ENCODE measurements at places on chromosomes 7 and 10.

DNA sequence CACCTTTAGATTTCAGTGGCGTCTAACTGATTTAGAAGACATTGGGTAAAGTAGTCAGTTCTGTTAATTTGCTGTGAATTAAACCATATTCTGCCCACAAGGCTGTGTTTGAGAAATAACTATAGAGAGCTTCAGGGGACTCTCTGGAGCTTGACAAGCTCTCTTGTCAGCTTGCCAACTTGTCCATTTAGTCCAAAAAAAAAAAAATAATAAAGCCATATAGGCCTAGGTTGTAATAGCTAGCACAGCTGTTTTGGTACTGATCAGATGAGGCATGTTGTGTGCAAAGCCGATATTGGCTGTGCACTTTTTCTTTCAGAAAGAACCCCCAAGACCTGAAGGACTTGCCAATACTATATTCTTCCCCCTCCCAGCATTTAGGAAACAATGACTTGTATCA, 20.2 kb upstream of the ZNF282 start:
- DNase-seq: no peak

- no peak for DNase-seq
These were observed 102.0 kb downstream of the HIF1AN start for GRCh38 chr10:100637785-100638184.

DNA sequence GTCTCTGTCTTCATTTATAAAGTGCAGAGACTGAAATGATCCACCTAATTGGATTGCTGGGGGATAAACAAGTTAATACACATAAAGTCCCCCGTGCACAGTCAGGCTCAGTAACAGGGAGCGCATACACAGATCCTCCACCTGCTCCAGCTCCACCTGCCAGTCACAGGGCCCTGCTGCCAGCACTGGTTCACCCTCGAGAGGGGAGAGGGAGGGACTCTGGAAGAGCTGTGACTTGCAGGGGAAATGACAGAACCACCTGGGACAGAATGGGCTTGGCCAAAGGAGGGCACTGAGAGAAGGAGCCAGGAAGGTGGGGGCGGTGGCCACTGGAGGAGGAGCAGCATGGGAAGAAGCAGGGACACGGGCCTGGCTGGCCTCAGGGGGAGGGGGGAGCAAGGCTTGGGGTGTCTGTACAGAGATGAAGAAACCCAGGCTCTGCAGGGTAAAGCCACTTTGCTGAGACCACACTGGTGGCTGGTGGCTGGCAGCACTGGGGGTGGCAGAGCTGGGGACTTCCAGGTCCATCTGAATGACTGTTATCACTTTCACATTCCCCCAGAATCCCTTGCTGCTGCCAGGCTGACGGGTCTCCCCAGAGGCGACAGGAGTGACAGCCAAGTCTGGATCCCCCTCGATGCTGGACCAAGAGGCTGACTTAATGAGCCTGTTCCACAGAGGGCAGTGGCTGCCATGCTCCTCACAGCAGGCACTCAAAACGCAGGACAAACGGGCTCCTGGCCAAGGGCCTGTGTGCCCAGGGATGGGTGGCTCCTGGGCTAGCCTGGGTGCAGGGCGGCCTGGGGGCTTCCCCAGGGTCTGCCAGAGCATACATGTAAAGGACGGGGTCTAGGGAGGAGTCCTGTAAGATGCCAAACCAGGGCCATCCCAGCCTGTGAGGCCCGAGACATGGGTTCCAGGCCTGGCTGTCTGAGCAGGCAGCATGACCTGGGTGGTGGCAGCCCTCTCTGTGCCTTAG, 151.1 kb downstream of the SH3PXD2A start:
- no peak for DNase-seq

GRCh38 chr10:117967149-117967650, 79.5 kb downstream of the RAB11FIP2 start:
- no peak for DNase-seq

DNA sequence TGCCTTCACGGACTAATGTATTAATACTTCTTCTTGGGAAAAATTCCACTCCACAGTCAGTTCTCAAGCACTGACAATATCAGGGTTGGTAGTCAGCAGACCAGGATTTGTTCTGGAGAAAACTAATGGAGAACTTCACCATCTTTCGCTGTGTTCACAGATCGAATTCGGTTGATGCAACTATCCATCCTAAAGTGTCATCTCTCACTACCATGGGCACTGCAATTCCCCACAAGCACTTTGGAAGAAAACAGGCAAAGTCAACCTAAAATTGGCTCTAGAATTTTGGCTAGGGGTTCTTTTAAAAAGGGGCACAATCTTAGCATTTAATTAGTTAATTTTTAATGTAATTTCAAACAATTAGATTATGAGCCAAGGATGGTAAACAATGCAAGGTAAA, 164.4 kb downstream of the HGF start:
- DNase-seq: no peak

DNA sequence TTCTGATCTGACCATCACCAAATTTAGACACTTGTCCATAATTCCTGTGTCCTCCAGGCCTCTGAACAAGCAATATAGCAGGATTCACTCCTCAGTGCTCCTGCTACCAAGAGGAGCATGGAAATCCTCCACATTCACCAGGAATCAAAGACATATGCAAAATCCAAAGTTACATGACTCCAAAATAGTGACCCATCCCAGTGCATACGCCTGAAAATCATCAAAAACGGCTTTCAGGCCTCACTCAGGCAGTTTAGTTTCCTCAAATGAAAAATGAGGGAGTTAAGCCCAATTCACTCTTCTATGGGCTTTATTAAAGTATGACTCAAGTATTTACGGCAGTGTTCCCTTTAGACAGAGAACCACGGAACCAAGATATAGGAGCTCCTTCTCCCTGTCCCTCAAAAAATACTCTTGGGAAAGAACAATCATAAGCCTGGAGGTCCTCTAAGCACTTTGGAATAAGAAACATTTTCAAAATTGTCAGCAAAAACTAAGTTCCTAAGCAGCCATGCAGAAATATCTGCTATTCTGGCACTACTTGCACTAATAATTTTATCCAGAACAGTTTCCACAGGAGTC, 240.7 kb downstream of the PARD3 start:
- DNase-seq: no peak

DNA sequence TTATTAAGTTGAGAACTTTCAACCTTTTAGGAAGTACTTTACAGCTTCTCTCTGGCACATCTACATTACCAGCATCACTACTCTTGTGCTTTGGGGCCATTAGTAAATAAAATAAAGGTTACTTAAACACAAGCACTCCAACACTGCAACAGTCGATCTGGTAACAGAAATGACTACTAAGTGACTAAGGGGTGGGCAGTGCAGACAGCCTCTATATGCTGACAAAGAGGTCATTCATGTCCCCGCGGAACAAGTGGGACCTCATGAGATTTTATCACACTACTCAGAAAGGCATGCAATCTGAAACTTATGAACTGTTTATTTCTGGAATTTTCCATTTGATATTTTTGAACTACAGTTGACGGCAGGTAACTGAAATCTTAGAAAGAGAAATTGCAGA, 111.3 kb upstream of the DNAJB12 start:
- no peak for DNase-seq
